ENCODE measurements at places on chromosomes 1 and 21. TPM values are rescaled to one million over a fixed set of nuclear protein-coding genes. Genes with fewer than 3 reads are reported as not detected.

Gene SYTL1
- under 0.01 TPM for total RNA-seq

Gene HCN3
- 0.65 TPM for total RNA-seq

Gene ACTN2
- 0.38 TPM for total RNA-seq

Gene S100A7
- total RNA-seq, result not detected

Gene KIF17
- total RNA-seq, result 11.8 TPM

Gene TRIM67
- not detected for total RNA-seq

Gene HTR6
- total RNA-seq, result under 0.01 TPM

Gene AMY1B
- total RNA-seq, result not detected

Gene RNF11
- 127 TPM for total RNA-seq

Gene CGN
- under 0.01 TPM for total RNA-seq

Gene SLC25A33
- 4.9 TPM for total RNA-seq

Gene BSND
- not detected for total RNA-seq

Gene CFAP45
- 1.5 TPM for total RNA-seq

Gene OR10J1
- total RNA-seq, result not detected

Gene SYT2
- not detected for total RNA-seq

Gene SLAMF8
- total RNA-seq, result not detected

Gene RGS2
- 5.6 TPM for total RNA-seq

Gene APCS
- total RNA-seq, result not detected

Gene AUNIP
- total RNA-seq, result 4.2 TPM

Gene TNFRSF18
- total RNA-seq, result not detected

Gene TMPRSS3
- not detected for total RNA-seq

Gene TNFRSF4
- total RNA-seq, result 3.6 TPM

Gene VSIG8
- not detected for total RNA-seq

Gene FAAH
- total RNA-seq, result 0.48 TPM

Gene SPATA1
- total RNA-seq, result 1.1 TPM

Gene TCP10L
- not detected for total RNA-seq

Gene FCRL6
- total RNA-seq, result not detected

Gene WNT9A
- total RNA-seq, result 3.9 TPM

Measured in vein endothelial cell (primary cell).